Uterine smooth muscle cell (primary cell): ENCODE measurements at places on chromosomes 3 and 15. TPM values are rescaled to one million over a fixed set of nuclear protein-coding genes. Genes with fewer than 3 reads are reported as not detected.

Gene HIGD2B
- total RNA-seq, result not detected in 2 replicates

Gene LOXL1
- total RNA-seq, result 64.3 and 68.5 TPM in 2 replicates

Gene CHRNA7
- 0.37 and 1.2 TPM in 2 replicates for total RNA-seq

Gene SLC22A13
- 0.22 and 0.25 TPM in 2 replicates for total RNA-seq

Gene ZBED2
- total RNA-seq, result under 0.01 TPM in 1 of 2 replicates, not detected in the other

Gene MINAR1
- total RNA-seq, result 0.66 and 0.75 TPM in 2 replicates

Gene FSD2
- total RNA-seq, result not detected in 2 replicates

Gene SCN11A
- under 0.01 and 0.11 TPM in 2 replicates for total RNA-seq

Gene GXYLT2
- 6.1 and 16.1 TPM in 2 replicates for total RNA-seq

Gene DAZL
- not detected in 2 replicates for total RNA-seq

Gene RPP14
- total RNA-seq, result 11.6 and 18.0 TPM in 2 replicates

Gene ROPN1
- total RNA-seq, result not detected in 2 replicates

Gene CCR1
- 0.87 and 2.7 TPM in 2 replicates for total RNA-seq

Gene TGM5
- not detected in 2 replicates for total RNA-seq

Gene TPRG1
- 0.87 and 1.8 TPM in 2 replicates for total RNA-seq

Gene CCR9
- total RNA-seq, result not detected in 2 replicates

Gene PLA2G4F
- total RNA-seq, result 0.12 TPM in 1 of 2 replicates, not detected in the other

Gene DNAH12
- under 0.01 and 0.12 TPM in 2 replicates for total RNA-seq

Gene CD200R1
- not detected in 2 replicates for total RNA-seq

Gene SPTBN5
- total RNA-seq, result under 0.01 and 0.11 TPM in 2 replicates

Gene GOLGA6A
- under 0.01 TPM in 1 of 2 replicates, not detected in the other for total RNA-seq

Gene VWA5B2
- not detected in 2 replicates for total RNA-seq

Gene ACTRT3
- 3.7 and 4.2 TPM in 2 replicates for total RNA-seq

Gene C2CD4A
- 0.12 TPM in 1 of 2 replicates, not detected in the other for total RNA-seq

Gene DNASE1L3
- not detected in 2 replicates for total RNA-seq

Gene RETNLB
- total RNA-seq, result not detected in 2 replicates

Gene FGF12
- total RNA-seq, result under 0.01 and 0.22 TPM in 2 replicates

Gene THAP10
- total RNA-seq, result 2.0 and 4.6 TPM in 2 replicates

Gene TRH
- total RNA-seq, result not detected in 2 replicates

Gene MUC13
- total RNA-seq, result not detected in 2 replicates

Gene CNTN6
- total RNA-seq, result under 0.01 TPM in 1 of 2 replicates, not detected in the other

Gene ANKRD63
- not detected in 2 replicates for total RNA-seq

Gene CISH
- 0.44 and 0.62 TPM in 2 replicates for total RNA-seq

Gene FANCD2OS
- total RNA-seq, result not detected in 2 replicates

Gene CPA3
- not detected in 2 replicates for total RNA-seq

Gene SCAANT1
- total RNA-seq, result not detected in 2 replicates

Gene SLC12A8
- 3.2 and 6.9 TPM in 2 replicates for total RNA-seq

Gene VGLL4
- 27.0 and 55.6 TPM in 2 replicates for total RNA-seq

Gene CDAN1
- 14.0 and 17.6 TPM in 2 replicates for total RNA-seq

Gene RAB43
- 11.4 and 13.2 TPM in 2 replicates for total RNA-seq

Gene CFAP161
- 0.12 and 0.66 TPM in 2 replicates for total RNA-seq

Gene NR2E3
- 0.22 and 0.25 TPM in 2 replicates for total RNA-seq

Gene RAD51
- 4.9 and 11.0 TPM in 2 replicates for total RNA-seq

Gene GRM7
- total RNA-seq, result under 0.01 and 0.22 TPM in 2 replicates

Gene SCG5
- total RNA-seq, result 3.2 and 14.7 TPM in 2 replicates

Gene HMCES
- 20.6 and 33.1 TPM in 2 replicates for total RNA-seq

Gene CKMT1A
- total RNA-seq, result not detected in 2 replicates

Gene AGTR1
- total RNA-seq, result 0.37 and 0.55 TPM in 2 replicates

Gene TPRA1
- total RNA-seq, result 34.2 and 54.5 TPM in 2 replicates

Gene CFAP100
- total RNA-seq, result not detected in 2 replicates

Gene CASR
- not detected in 2 replicates for total RNA-seq

Gene MITF
- 23.7 and 26.5 TPM in 2 replicates for total RNA-seq

Gene SLC6A20
- total RNA-seq, result not detected in 2 replicates

Gene GOLGA8T
- total RNA-seq, result not detected in 2 replicates

Gene SUSD5
- 2.3 and 4.1 TPM in 2 replicates for total RNA-seq

Gene UBA7
- total RNA-seq, result 32.4 and 52.2 TPM in 2 replicates
